ENCODE measurements at places on chromosomes 3 and 15.

DNA sequence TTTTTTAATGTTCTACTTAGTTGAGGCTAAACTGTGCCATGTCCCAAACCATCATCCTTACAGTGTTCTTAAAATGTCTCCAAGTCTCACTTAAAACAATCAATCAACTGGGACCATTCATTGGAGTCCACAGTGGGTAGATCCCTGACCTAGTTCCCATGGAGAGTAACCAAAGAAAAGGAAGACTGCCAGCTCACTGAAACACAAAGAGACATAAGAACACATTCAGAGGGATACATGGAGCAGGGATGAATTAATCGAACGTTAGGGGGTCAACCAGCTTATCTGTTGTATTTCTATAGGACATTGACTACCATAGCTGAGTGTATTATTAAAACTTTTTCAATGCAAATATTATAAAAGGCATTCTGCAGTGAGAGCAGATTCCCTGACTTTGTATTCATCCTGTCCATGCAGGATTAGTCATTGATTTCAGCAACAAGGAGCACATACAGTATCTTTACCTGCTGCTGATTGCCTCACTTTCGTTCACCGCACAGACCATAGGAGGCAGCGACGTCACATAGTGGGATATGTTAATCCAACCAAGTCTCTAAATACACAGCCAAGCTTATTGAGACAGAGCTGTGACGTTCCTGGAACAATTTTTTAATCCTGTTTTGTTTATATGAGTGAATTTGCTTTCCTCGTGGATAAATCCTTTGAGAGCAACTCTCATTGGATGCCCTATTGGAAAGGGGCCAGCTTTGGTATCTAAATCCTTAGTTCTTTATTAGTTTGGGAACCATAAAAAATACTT is 364.9 kb upstream of the RBMS3 start:
- DNase-seq, result no peak

GRCh38 chr15:99537344-99537743 is 28.4 kb upstream of the MEF2A start:
- DNase-seq, result no peak

DNA sequence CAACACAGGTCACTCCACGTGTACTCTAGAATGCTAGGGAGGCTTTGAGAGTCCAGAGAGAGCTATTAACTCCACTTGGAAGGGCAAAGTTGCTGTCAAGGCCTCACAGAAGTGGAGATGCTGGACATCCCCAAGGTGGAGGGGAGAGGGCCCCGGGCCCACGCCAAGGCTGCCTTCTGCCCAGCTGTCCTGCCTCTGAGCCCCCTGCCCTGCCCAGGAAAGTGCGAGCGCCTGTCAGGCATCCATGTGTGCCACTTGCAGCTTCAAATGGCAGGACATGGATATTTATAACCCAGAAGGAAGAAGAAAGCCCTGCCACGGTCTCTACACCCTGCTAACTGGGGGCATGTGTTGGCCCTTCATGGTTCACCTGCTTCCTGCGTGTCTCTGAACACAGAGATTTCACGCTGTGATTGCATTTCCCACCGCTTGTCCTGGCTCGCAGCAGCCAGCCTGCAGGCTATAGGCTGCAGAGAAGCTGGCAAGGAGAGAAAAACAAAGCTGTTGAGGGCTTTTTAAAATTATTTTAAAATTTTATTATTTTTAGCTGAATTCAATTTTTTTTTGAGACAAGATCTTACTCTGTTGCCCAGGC is 17.0 kb downstream of the ANKDD1A start:
- DNase-seq, result no peak

DNA sequence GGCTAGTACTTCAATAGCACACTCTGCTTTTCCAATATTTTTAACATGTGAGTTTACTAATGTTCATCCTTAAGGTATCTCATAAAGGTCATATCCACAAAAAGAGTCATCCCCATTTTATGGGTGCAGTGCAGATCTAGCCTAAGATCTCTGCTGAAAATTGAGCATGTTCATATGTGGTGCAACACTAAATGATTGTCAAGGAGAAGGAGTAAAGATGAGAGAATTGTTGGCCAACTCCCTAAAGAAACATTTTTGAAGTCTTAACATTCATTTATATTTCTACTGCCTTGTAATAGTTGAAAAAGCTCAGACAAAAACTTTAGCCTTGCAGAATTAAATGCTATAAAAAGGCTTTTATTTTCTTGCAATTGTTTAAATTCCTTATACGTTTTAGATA is 1159.6 kb downstream of the TBL1XR1 start:
- no peak for DNase-seq

GRCh38 chr15:74134387-74135027 is 4.1 kb downstream of the ISLR2 start:
- peak; percentile 63 for DNase-seq

GRCh38 chr3:159679900-159680299 is 308.7 kb upstream of the IL12A start:
- no peak for DNase-seq

DNA sequence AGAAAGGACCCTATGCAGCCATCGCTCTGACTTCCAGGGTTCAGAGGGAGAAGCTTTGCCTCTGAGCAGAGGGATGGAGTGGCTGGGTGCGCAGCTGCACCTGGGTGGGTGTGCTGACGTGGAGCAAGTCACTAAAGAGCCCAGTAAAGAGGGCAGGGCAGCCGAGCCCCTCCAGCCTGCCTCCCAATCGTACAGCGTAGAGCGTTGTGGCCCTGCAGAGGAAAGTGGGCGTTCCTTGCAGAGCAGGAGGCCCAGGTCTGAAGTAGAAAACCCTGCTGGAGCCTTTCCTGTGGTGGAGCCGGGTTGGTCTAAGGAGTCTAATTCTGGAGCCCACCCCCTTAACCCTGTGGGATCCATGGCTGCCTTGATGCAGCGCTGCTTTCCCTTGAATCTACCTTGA is 61.0 kb downstream of the ABTB1 start:
- DNase-seq, result no peak

- DNase-seq, result no peak
These were observed 21.3 kb downstream of the GORASP1 start for GRCh38 chr3:39086144-39086543.

- no peak for DNase-seq
These were observed 1.6 kb upstream of the SUCNR1 start for GRCh38 chr3:151871639-151872468.

GRCh38 chr15:73687351-73687750 is 3.2 kb downstream of the CD276 start:
- DNase-seq, result no peak

DNA sequence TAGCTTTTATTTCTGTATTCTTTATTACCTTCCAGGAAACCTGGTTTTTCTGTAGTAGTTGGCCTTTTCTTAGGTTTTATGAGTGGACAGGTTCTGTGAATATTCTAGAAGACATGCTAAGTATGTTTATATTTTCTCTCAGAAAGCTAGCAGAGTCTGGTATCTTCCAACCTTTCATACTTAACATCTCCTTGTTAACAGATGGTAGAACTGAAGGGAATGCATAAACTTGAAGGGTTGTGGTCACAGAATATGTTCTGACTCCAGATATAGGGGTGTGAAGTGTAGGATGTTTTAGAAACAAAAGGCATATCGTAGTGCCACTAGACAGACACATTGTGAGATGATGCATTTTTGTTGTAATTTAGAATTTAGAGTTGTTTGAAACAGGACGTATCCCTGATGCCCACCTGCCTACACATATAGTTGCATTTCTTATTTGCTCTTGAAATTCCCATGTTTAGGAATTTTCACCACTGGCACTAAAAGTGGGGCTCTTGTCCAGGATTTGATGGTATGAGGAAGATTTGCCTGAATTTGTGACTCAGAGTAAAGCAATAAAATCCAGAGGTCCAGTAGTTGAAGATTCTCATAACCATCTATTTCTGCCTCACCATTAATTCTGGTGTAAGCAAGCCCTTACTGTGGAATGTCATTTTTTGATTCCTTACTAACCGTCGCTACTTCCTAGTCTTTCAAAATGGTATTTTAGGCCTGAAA is 274.5 kb downstream of the FEZF2 start:
- DNase-seq, result no peak

All from activated T-cell treated with anti-CD3 and anti-CD28 coated beads, Interleukin-2, amount 50 U/mL, for 48 hours (primary cell).